ENCODE measurements at places on chromosomes 12 and 14.
A peak's percentile ranks its signal among the peaks of the same experiment; 100 is the strongest.

DNA sequence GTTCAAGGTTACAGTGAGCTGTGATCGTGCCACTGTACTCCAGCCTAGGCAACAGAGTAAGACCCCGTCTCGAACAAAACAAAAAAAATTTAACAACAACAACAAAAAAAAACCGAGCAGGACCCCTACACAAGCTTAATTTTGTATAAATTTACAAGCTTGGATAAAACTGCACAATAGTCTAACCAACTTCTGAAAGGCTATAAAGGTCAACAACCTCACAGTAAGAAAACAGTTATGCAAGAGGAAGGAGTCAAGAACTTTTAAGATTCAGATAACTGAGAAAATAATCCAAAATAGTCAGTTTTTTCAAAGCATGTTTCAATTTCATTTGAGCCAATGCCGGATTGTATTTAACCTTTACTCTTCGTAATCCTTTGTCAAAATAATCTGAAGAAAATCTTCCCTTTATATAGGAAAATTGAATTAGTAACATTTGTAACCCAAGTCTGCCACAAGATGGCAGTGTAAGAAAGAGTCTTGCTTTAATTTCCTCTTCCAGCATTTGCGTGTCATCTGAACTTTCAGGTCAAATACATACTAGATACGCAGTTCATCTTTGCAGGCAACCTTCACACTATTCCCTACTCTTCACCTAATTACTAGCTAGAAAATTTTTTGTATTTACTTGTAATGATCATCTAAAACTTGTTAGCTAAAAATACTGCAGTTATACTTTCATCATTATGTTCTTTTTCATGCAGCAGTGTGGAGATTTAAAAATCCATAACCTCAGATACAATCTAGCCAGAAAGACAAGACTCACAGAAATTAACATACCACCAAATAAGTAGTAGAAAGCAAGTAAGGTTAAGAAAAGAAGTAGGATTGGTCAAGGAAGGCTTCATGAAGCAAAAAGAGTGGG is 5.8 kb downstream of the CCNB1IP1 start:
- peak; percentile 59 for DNase-seq

DNA sequence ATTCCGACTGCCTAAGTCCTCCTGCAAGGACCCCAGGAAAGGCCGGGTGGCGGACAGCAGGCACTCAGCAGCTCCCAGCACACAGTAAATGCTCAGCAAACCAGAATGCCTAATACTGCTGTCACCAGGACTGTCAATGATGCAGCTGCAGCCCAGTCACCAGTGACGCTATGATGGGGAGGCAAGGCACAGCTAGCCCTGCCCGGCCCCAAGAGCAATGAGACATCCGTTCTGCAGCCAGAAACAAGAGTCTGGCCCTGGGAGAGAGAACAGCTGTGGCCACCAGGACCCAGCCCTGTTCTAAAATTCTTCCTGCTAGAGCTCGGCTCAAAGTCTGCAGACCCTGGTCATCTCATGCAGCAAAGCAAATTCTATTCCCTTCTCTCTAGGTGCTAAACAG is 69.8 kb downstream of the NCOR2 start:
- no peak for DNase-seq

- peak; percentile 47 for DNase-seq
Observed at GRCh38 chr12:93571925-93572711, at the start of gene SOCS2. Gene SOCS2, plus strand, starts transcription at chr12:93572675. Its CDS starts 223 bp downstream, at chr12:93572898.

DNA sequence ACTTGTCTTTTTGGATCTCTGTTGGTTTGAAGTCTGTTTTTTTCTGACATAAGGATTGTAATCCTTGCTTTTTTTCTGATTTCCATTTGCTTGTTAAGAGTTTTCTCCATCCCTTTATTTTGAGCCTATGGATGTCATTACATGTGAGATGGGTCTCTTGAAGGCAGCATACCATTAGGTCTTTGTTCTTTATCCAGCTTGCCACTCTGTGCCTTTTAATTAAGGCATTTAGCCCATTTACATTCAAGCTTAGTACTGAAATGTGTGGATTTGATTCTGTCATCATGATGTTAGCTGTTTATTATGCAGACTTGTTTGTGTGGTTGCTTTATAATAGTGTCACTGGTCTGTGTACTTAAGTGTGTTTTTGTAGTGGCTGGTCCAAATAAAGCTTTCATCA is 100.0 kb downstream of the CCDC91 start:
- DNase-seq: no peak

DNA sequence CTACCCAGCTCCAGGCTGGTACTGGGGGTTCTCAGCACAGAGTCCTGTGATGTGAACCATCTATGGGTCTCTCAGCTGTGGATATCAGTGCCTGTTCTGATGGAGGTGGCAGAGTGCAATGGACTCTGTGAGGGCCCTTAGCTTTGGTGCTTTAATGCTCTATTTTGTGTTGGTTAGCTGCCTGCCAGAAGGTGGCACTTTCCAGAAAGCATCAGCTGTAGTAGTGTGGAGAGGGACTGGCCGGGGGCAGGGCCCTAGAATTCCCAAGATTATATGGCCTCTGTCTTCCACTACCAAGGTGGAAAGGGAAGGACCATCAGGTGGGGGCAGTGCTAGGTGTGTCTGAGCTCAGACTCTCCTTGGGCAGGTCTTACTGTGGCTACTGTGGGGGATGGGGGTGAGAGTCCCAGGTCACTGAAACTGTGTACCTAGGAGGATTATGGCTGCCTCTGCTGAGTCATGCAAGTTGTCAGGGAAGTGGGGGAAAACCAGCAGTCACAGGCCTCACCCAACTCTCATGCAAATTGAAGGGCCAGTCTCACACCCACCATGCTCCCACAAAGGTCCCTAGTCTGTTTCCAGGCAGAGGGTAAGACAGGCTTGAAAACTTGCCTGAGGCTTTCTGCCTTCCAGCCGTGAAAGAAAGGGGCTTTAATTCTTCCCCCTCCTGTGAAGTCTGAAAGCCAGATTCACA is 878.1 kb downstream of the C12orf50 start:
- peak; percentile 24 for DNase-seq

DNA sequence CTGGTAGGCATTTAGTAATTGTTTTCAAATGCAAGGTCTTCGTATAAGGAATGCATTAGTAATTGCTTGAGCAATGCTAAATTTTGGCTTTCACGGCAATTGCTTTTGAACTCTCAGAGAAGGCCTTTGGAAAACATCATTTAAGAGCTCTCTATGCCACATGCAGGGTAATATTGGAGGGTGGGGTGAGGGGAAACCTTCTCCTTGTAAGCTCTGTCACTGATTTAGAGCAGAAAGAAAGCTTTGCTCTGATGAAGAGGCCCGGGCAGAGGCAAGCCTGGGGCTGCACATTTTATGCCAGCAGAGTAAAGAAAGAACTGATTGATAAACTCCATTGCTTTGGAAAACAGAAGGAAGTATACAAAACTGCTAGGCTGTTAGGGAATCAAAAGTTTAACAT is 70.9 kb downstream of the TRIM9 start:
- no peak for DNase-seq

DNA sequence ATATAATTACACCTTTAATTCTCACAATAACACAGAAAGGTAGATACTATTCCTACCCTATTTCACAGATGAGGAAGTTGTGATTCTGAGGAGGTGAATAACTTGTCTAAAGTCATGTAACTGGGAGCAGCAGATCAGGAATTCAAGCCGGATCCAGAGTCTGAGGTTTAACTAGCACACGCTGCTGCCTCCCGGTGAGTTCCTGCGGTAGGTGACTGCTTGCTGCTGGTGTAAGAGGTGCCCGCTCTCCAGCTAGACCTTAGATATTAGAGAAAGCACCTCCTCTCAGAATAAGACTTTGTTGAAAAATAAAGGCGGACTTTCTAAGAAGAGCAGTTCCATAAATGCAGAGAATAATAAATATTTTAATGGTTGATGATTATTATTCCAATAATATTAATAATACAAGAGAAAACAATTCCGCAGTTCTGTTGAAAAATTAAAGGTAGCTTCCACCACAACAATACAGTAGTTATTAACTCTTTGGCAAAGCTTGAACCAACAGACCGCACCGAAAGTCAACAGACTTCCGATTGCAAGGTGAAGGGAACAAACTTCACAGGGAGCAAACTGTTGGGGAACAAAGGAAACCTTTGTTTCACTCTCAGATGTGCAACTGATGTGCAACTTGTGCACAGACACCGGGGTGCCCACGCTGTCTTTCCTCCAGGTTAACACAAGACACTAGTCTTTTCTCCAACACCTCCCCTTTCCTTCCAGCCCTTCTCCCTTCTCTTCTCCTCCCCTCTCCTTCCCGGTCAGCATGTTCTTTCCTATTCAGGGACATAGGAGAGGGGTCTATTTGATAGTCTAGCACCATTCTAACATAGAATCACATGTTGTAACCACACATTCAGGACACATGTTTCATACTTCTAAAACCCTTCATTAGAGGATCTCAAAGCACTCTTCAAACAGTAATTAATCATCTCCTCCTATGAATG is 73.2 kb upstream of the EGLN3 start:
- no peak for DNase-seq

DNA sequence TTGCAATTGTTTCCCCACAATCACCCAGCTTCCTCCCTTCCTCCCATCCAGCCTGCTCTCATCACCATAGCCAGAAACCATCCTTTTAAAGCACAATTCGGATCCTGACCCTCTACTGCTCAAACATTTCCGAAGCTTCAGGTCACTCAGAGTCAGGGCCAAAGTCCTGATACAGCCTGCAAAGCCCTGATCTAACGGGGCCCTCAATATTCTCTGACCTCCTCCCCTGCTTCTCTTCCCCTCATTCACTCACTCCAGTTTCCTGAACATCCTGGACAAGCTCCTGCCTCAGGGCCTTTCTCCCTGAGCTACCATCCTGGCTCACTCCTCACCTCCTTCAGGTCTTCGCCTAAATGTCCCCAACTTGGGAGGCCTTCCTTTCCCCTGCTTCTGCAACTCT is 46.1 kb downstream of the PITPNM2 start:
- no peak for DNase-seq

DNA sequence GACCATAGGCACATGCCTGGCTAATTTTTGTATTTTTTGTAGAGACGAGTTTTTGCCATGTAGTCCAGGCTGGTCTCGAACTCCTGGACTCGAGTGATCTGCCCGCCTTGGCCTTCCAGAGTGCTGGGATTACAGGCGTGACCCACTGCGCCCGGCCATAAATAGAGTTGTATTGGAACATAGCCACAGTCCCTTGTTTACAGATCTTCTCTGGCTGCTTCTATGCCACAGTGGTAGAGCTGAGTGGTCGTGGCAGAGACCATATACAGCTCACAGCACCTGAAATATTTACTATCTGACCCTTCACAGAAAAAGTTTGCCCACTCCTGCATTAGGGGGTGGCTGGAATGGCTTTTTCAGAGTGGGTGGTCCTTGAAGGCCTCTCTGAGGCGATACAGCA is 28.0 kb upstream of the TSPAN9 start:
- no peak for DNase-seq

GRCh38 chr12:51686727-51687126 is 95.7 kb downstream of the SCN8A start:
- DNase-seq: no peak

DNA sequence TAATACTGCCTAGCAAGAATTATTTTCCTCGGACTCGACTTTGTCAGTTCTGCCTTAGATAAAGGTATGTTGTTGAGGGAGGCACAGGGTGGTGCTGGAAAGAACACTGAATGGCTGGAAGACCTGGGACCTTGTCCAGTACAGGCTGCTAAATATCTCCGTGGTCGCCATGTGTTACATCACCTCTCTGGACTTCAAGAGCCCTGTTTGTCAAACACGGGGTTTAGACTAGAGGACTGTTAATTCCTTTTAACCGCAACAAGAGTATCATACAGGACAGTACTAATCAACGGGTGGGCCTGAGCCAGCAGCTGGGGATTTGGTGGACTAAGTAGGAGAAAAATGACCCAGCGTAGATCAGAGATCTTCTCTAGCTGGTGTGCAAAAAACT is 476.3 kb downstream of the LRIG3 start:
- no peak for DNase-seq

GRCh38 chr12:110109037-110109836 is 14.9 kb upstream of the IFT81 start:
- DNase-seq: no peak

- no peak for DNase-seq
Observed at GRCh38 chr12:116418551-116418950, 140.6 kb upstream of the MAP1LC3B2 start.

GRCh38 chr14:37251775-37252174 is 54.0 kb downstream of the MIPOL1 start:
- no peak for DNase-seq

Measured in LoVo (cell line).